ENCODE measurements at places on chromosomes 13 and 19.

DNA sequence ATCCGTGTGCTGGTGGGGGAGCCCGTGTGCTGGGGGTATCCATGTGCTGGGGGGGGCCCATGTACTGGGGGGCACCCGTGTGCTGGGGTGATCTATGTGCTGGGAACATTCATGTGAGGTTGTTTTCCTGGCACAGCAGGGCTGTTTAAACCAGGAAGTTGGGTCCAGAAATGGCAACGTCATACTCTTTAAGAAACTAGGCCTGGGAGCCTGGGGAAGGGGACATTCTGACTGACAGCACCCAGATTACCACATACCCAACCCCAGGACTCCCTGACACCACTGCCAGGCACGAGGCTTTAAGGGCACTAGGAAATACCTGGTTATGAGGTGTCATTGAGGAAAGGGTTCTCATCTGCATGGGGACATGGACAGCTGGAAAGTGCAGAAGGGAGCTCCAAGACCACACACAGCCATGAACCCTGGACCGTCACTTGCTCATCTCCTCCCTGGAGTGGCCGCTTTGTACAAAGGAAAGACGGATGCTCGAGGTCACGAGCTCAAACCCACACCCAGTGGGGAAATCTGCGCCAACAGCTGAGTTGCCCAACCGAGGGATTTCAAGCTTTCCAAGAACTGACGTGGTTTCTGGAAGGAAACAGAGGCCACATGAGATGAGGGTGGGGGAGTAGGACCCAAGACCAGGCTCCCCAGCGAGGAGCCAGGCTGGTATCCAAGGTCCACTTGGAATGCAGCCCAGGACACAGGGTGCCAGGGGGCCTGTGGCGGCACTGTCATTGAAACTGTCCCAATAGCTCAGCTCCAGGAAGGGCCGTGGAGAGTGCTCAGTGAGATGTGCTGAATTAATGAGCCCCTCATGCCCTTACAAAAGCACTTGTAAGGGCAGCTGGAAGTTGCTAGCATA, 40.9 kb downstream of the RAB20 start:
- DNase-seq = peak; percentile 96

DNA sequence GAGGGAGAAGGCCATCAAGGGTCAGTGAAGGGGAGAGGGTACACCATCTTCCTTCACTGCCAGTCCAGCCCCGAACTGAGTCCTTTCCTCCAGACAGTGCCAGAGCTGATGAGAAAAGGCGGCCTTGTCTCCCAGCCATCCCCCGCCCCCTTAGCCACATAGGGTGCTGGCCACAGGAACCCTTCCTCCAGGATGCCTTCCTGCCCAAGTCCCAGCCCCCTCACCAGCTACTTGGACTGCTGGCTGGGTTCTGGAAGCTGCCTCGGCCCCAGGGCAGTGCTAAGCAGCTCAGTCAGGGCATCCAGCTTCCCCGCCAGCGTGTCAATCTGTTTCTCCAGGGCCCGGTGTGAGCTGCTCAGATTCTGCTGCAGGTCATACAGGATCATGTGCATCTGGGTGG, 12.6 kb upstream of the SMG9 start:
- DNase-seq = no peak

DNA sequence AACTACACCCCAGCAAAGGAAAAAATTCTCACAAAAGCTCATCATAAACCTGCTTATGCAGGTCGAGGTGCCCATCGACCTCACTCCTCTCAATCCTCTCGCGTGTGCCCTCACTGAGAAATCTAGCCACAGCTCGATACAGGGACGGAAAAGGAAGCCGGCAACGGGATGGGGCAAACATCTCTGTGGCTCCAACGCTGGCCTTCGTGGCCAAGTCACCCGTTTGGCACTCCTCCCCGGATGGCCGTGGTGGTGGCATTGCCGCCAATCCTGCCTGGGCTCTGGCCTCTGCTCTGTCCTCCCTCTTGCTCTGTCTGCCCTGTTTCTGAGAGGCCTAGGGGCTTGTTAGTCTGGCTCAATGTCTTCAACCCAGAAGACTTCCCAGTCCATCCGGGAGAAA, 41.2 kb downstream of the ZNF146 start:
- no peak for DNase-seq

DNA sequence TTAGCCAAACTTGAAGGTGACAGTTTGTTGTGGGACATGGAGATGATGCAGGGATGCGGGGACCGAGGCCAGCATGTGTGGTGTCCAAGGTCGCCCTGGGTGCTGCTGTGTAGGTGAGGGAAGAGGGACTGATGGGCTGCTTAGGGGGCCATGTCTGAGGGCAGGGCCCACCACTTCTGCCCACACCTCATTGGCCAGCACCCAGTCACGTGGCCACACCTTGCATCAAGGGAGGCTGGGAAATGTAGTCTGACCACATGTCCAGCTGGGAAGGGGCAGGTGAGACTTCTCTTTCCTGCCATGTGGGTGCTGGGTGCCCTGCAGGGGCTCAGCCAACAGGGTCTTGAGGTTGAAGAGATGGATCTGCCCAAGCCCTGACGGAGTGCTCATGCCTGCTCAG, 88.9 kb downstream of the KDM4B start:
- no peak for DNase-seq

- DNase-seq = no peak
These were observed 160.7 kb downstream of the LMO7 start for GRCh38 chr13:75796825-75797224.

DNA sequence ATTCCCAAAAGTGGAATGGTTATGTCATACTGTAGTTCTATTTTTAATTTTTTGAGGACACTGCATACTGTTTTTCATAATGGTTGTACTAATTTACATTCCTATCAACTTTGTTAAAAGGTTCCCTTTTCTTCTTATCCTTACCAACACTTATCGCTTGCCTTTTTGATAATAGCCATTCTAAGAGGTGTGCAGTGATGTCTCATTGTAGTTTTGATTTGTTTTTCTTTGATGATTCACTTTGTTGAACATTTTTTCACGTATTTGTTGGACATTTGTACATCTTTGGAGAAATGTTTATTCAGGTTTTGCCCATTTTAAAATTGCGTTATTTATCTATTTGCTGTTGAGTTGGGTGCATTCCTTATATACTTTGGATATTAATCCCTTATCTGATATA, 188.8 kb upstream of the SPRY2 start:
- no peak for DNase-seq

DNA sequence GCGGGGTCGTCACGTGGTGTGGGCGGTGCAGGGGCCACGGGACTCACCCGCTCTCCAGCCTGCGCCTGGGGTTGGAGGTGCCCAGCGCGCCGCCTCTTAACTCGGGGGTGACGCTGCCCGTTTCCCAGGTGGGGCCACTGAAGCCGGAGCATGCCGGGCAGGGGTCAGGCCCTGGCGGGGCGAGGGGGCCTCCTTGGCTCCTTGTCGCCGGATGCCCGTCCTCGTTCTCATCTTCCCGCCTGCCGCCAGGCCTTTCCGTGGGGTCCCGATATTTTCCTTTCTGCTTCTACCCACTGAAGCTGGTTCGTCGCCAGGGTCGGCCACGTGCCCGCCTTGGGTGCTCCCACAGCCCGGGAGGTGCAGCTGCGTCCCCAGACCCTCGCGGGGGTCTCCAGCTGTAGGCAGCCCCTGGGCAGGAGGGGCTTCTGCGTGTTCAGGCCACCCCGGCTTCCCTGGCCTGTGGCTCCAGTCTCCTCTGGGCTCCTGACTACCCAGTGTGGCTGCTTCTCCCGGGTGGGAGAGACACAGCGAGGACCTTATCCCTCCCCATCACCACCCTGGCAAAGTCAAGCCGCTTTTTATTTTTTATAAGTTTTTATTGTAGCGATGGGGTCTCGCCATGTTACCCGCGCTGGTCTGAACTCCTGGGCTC, 772 bp downstream of the FAM174C start:
- no peak for DNase-seq

DNA sequence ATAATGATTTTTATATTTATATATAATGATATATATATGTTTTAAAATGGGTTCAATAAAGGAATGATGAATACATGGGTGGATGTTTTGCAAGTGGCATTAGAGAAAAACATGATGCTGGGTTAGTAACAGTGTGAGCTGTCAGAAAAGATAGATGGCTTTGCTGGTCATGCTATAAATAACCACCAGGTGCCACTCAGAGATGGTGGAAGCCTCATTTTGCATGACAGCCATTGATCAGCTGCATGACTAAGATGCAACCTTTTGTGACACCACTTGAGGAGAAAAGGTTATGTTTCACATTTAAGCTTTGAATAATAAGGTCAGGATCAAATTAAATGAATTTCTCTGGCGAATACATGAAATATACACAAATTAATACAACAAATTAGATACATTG, 737.7 kb downstream of the PCDH9 start:
- peak; percentile 2 for DNase-seq

GRCh38 chr19:16829010-16829821, at the start of gene SIN3B:
SIN3B (plus strand) TSS chr19:16829398; CDS start chr19:16829421, 23 bp downstream.
- DNase-seq = peak; percentile 97

- DNase-seq = no peak
These were observed 85.5 kb upstream of the FGF14 start for GRCh38 chr13:102487330-102487729.

- no peak for DNase-seq
These were observed 155.0 kb downstream of the POSTN start for GRCh38 chr13:37443538-37443937.

GRCh38 chr19:43540381-43540780, 7.4 kb downstream of the ZNF575 start:
- no peak for DNase-seq

DNA sequence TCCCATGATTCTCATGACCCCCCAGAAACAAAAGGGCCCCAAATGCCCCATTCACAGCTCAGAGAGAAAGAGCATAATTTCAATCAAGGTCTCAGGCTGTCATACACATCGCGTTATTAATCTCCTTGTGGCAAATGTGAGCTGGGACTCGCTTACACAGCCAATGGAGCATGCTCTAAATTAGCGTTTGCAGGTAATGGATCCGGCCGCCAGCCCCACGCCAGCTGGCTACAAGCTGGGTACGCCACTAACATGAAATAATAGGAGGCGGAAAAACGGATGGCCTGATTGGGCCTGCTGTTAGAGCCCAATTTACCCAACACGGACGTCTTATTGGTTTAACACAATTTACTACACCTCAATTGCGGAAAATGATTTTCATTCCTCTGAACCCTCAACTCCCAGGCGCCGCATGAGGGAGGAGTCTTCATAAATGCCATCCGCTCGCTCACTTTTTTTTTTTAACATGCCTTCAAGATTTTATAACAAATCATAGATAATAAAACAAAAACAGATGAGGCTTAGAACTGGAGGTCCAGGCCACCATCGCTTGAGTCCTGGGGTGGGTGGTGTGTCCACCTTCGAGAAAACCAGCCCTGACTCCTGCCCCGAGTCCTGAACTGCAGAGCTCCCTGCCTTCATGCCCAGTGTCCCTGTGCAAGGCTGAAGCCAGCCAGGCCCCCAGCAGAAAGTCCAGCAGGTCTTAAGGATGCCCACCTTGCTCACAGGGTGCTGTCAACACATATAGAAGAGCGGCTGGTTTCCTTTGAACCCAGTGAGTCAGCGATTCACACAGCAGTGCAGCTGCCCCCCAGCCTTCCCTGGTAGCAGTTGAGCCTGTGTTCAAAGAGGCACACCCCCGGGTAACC, 62.1 kb downstream of the PEPD start:
- no peak for DNase-seq

DNA sequence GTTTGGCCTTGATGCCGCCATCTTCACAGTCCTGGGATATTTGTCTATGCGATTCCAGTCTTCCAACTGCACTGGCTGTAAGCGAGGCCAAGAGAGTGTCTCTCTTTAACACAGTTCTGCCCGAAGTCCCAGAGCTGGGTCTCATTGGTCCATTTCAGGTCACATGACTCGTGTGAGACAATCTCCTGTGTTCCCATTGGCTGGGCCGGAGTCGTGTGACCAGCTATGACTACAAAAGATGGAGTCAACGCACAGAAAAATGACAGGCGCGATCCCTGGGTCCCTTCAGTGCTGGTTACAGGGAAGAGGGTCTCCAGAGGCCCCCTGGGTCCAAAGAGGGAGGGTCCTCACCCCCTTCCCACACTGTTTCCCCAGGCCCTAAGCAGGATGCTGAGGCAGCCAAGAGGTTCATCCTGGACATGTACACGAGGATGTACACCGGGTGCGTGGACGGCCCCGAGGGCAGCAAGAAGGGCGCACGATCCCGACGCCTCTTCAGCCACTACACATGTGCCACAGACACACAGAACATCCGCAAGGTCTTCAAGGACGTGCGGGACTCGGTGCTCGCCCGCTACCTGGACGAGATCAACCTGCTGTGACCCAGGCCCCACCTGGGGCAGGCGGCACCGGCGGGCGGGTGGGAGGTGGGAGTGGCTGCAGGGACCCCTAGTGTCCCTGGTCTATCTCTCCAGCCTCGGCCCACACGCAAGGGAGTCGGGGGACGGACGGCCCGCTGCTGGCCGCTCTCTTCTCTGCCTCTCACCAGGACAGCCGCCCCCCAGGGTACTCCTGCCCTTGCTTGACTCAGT, 15.9 kb upstream of the S1PR4 start:
- DNase-seq = no peak

DNA sequence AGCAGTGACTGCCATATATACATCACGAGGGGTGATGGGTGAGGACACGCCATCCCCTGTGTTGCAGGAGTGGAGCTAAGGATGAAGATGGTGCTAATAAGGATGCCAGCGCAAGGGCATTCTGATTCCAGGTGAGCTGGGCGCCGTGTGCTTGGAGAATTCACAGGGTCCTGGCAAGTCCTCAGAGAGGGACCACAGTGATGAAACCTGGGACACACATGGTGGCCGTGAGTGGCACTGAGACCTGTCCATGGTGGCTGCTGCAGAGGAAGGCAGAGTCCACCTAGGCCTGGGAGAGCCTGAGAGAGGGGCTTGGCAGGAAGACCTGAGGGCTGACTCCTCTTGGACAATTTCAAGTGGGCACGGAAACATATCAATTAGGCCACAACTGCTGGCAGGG, 65.2 kb downstream of the RFX2 start:
- no peak for DNase-seq

GRCh38 chr19:8045872-8046568, 6.5 kb upstream of the CCL25 start:
- no peak for DNase-seq

GRCh38 chr13:98848746-98849145, 96.3 kb upstream of the SLC15A1 start:
- no peak for DNase-seq

GRCh38 chr19:10230861-10231611, at the start of gene S1PR2:
S1PR2 (minus strand) TSS chr19:10231331; CDS start chr19:10224905, 6,426 bp downstream.
- peak; percentile 83 for DNase-seq

DNA sequence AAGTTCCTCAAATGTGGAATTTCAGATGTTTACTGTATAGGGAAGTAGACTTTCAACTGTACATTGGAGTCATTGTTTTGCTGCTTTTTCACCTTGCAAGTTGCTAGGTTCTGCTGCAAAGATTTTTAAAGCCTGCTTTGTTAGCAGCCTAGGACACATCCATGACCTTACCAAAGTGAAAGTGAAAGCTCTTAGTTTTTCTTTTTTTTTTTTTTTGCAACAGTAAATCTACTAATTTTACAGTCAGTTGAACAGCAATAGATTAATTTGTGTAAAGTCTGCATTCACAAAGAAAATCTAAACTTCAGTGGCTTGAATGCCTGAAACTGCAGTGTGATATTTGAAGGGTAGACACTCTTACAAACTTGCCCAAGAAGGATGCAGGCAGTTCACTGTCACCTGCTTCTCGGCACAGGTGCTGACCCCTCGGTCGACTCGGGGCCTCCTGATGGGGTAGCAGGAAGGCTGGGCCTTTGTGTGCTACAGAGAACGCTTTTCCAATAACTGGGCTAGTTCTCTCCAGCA, 5.0 kb upstream of the MTIF3 start:
- peak; percentile 17 for DNase-seq

- no peak for DNase-seq
These were observed 12.8 kb upstream of the PRKD2 start for GRCh38 chr19:46729696-46730095.

GRCh38 chr13:94712287-94712811, at the start of gene SOX21:
SOX21 (minus strand) TSS chr13:94712545; CDS start chr13:94712049, 496 bp downstream.
- DNase-seq = no peak
